Cardiac muscle cell (in vitro differentiated cells and primary cell): ENCODE measurements at places on chromosomes 7 and 10. TPM values are rescaled to one million over a fixed set of nuclear protein-coding genes. Genes with fewer than 3 reads are reported as not detected.

The OGDHL gene
- polyA plus RNA-seq = 21.4 and 25.8 TPM in 2 replicates

The ANK3 gene
- 44.9 and 65.2 TPM in 2 replicates for polyA plus RNA-seq

The RBAK gene
- polyA plus RNA-seq = 7.7 and 11.4 TPM in 2 replicates

The FZD1 gene
- polyA plus RNA-seq = 11.2 and 14.2 TPM in 2 replicates

The ARMC3 gene
- polyA plus RNA-seq = not detected in 2 replicates

The NFE2L3 gene
- polyA plus RNA-seq = 2.1 and 3.8 TPM in 2 replicates

The C10orf90 gene
- not detected in 2 replicates for polyA plus RNA-seq

The AGK gene
- 30.8 and 35.6 TPM in 2 replicates for polyA plus RNA-seq

The HTRA1 gene
- 226 and 289 TPM in 2 replicates for polyA plus RNA-seq

The BUD31 gene
- polyA plus RNA-seq = 132 and 193 TPM in 2 replicates

The PTPN20 gene
- polyA plus RNA-seq = 0.62 TPM in 1 of 2 replicates, not detected in the other

The ASIC3 gene
- polyA plus RNA-seq = 5.2 and 6.8 TPM in 2 replicates

The ANXA8 gene
- 0.87 and 0.92 TPM in 2 replicates for polyA plus RNA-seq

The DNAJC12 gene
- polyA plus RNA-seq = 6.0 and 6.6 TPM in 2 replicates

The KEL gene
- polyA plus RNA-seq = 12.6 and 15.5 TPM in 2 replicates

The GPR158 gene
- polyA plus RNA-seq = 0.61 TPM in 1 of 2 replicates, not detected in the other

The CFAP70 gene
- polyA plus RNA-seq = 1.8 and 1.9 TPM in 2 replicates

The KIAA1217 gene
- polyA plus RNA-seq = 8.9 and 13.3 TPM in 2 replicates

The ABCB1 gene
- polyA plus RNA-seq = 0.70 TPM in 1 of 2 replicates, not detected in the other

The CUBN gene
- polyA plus RNA-seq = 0.79 and 1.4 TPM in 2 replicates

The PRKG1 gene
- polyA plus RNA-seq = 2.9 and 8.0 TPM in 2 replicates

The GPR26 gene
- polyA plus RNA-seq = not detected in 2 replicates

The PNLIP gene
- polyA plus RNA-seq = not detected in 2 replicates
